ENCODE measurements at places on chromosomes 2 and 18.

- DNase-seq = no peak
These were observed 35.0 kb upstream of the DSC1 start for GRCh38 chr18:31197676-31198075.

DNA sequence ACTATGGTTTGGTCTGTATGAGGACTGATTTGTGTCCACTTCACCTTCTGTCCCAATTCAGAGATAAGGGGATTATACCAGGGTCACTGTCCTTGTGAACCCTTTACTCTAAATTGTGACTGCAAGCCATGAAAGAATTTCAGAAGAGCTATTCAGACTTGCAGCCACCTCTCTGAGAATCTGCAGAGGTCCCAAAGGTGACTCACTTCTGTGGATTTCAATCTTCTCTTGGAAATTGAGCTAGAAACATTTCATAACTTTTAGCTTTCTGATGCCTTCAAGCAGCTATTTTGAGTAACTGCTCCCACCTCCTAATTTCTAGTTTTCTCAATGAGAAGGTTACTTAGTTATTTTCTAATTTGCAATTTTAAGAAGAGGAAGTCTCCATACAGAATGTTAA, 1242.4 kb upstream of the ACVR2A start:
- DNase-seq = no peak

DNA sequence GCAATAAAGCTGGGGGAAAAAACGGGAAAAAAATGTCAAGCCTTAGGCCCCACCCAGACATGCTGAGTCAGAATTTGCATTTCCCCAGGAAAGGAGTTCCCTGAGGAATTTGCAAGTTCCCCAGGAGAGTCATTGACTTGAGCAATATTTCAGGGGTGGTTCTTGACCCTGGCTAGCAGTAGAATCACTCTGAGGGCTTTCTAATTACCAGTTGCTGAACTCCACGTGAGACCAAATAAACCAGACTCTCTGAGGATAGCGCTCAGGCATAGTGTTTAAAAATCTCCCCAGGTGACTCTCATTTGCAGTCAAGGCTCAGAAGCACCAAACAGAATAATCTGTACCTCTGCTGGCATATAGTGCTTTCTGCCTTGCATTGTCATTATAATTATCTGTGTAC, 48.7 kb downstream of the C1QL2 start:
- DNase-seq = no peak

GRCh38 chr2:65917986-65918385, 485.6 kb upstream of the SPRED2 start:
- DNase-seq = no peak
